ENCODE measurements at places on chromosomes 16 and 17.

GRCh38 chr16:12681653-12682052 is 122.0 kb downstream of the CPPED1 start:
- DNase-seq: no peak

GRCh38 chr17:2801841-2802240 is 5.6 kb downstream of the RAP1GAP2 start:
- no peak for DNase-seq

GRCh38 chr16:66874079-66874775 is 6.1 kb upstream of the PDP2 start:
- DNase-seq: no peak

DNA sequence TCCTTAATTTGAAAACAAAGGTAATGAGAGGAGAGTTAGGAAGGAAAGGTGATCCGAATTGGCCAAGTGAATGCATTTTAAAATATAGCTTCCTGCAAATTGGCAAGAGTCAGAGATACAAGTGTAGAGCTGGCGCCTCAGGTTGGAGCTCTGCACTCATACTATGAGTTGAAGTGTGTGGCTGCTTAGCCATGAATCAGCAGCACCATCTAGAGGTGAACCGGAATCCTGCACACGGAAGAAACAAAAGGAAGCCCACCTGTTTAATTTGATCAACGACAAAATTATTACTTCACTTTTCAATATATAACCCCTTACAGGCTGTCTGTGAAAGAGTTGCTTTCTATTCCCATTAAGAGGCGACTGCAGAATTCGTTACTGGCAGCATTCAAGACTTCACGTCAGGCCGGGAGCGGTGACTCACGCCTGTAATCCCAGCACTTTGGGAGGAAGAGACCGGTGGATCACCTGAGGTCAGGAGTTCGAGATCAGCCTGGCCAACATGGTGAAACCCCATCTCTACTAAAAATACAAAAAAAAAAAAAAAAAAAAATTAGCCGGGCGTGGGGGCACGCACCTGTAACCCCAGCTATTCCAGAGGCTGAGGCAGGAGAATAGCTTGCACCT is 1253.7 kb upstream of the CDH8 start:
- no peak for DNase-seq

DNA sequence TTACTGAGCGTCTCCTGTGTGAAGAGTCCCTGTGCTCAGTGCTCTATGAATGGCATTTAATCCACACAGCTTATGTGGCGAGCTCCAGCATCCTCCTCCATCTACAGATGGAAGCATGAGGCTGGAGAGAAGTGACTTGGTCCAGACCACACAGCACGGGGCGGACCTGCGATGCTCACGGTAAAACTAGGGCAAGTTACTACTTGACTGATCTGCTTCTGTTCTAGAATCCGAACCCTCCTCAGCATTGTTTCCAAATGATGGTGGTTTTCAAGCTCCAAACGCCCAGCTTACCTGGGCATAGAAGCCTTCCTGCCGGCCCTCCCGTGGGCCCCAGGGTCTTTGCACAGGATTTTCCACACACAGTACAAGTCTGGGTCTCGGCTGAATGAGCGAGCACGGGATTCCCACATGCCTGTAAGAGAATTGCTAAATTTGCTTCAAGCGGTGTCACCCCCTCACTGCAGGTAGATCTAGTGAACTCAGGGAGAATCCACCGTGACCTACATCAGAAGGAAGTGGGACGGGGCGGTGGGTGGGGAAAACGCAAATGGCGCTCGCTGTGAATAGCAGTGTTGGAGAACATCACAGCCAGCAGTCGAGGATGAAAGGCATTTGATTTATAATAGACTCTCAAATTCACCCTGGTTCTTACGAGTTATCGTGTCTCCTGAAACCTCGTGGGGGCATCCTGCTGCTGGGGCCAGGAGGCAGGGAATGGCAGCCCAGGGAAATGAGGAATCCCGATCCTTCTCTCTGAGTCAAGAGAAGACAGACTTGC is 101.1 kb downstream of the CMIP start:
- no peak for DNase-seq

- DNase-seq: no peak
Observed at GRCh38 chr16:80844395-80844794, 40.0 kb upstream of the CDYL2 start.

- no peak for DNase-seq
Observed at GRCh38 chr17:58993311-58993710, 113.4 kb downstream of the TRIM37 start.

DNA sequence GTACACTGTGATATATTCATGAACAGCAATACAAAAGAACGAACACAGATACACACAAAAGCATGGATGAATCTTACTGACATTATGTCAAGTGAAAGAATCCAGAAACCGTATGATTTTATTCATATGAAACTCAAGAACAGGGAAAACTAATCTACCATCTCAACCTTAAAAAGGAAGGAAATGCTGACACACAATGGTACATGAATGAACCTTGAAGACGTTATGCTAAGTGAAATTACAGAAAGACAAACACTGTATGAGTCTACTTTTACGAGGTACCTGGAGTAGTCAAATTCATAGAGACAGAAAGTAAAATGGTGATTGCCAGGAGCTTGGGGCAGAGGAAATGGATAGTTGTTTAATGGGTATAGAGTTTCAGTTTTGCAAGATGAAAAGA is 8.7 kb upstream of the PRKCB start:
- DNase-seq: no peak

GRCh38 chr16:85227084-85227945 is 115.0 kb upstream of the CIBAR2 start:
- DNase-seq: no peak

DNA sequence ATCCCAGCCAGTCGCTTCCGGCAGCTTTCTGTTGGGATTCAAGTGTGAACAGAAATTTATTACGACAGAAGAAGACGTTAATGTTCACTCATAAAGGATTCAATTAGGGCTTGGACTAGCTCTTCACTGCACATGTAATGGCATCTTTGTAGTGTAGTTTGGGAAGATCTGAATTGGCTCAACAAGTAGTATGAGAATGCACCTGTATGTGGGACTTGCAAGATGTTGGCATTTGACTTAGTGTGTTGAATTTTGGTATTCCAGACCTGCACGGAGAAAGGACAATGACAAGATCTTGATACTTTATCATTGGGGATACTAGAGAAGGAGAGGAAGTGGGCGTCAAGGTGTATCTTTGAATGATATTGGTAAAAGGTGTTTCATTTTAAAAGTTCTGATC is 1.2 kb downstream of the PSMD11 start:
- DNase-seq: no peak

- no peak for DNase-seq
Observed at GRCh38 chr17:83179811-83180210, 100.4 kb downstream of the METRNL start.

DNA sequence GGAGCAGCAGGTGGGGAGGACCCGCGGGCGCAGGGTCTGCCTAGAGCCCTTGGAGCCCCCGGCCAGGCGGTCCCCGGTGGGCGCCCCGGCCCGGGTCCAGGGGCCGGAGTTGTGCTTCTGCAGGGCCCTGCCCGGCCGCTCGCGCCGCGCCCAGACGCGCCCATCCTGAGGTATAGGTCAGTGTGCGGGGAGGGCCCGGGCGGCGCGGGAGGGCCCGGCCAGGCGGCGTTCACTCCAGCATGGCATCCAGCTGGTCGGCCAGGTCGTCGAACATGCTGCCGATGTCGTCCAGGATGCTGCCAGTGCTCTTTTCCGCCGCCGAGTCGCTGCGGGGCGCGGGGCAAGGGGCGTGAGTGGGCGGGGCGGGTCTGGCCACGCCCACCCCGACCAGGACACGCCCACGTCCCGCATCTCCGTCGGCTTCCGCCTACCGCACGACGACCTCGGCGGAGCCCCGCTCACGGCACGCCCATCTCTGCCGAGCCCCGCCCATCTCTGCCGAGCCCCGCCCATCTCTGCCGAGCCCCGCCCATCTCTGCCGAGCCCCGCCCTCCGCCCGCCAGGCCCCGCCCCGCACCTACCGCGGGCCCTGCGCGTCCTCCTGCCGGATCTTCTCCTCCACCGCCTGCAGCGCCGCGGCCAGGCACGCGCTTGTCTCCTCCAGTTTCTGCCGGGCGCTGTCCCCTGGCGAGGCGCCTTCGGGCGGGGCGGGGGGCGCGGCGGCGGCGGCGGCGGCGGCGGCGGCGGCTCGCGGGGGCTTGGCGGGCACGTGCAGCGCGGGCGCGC is 17.9 kb downstream of the CASKIN1 start:
- no peak for DNase-seq

Measured in NCI-H1048 (cell line).